ENCODE measurements at places on chromosomes 7 and 10.

DNA sequence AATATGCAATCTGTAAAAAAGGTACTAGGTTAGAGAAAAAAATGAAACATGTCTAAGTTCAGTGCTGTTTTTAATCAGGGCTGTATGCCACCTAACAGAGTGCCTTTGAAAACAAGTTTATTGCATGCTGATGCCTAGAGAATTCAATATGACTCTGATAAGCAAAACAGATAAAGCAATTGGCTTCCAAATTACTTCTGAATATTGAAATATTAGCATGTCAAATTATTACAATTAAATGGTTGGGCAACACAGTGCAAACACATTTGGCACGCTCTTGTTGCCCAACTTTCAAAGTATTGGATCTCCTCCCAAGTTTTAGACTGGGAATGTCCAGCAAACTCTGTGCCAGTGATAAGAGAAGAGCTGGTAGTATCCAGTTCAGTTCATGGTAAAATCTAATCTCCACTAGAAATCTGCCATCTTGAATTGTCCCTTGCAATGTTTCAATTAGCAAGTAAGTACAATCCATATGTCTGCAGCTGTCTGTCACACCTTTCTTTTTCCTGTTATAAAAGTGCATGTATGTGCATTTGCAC, 65.2 kb upstream of the FAM133B start:
- no peak for DNase-seq

DNA sequence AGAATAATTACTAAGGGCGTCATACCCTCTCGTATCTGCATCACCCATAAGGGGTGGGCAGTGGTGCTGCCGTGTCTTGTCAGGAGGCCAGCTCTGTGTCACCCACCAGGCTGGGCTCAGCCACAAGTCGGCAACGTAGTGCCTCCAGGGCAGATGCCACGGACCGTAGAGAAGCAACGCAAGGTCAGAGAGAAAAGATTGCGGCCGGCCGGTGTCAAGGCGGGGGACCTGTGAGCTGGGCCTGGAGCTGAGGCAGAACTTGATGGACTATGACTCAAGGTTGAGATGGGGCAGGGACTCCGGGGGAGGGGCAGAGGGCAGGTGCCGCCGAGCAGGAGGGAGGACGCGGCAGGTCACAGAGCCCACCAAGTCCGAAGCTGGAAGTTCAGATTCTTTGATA, 29.5 kb downstream of the FOXK1 start:
- no peak for DNase-seq

DNA sequence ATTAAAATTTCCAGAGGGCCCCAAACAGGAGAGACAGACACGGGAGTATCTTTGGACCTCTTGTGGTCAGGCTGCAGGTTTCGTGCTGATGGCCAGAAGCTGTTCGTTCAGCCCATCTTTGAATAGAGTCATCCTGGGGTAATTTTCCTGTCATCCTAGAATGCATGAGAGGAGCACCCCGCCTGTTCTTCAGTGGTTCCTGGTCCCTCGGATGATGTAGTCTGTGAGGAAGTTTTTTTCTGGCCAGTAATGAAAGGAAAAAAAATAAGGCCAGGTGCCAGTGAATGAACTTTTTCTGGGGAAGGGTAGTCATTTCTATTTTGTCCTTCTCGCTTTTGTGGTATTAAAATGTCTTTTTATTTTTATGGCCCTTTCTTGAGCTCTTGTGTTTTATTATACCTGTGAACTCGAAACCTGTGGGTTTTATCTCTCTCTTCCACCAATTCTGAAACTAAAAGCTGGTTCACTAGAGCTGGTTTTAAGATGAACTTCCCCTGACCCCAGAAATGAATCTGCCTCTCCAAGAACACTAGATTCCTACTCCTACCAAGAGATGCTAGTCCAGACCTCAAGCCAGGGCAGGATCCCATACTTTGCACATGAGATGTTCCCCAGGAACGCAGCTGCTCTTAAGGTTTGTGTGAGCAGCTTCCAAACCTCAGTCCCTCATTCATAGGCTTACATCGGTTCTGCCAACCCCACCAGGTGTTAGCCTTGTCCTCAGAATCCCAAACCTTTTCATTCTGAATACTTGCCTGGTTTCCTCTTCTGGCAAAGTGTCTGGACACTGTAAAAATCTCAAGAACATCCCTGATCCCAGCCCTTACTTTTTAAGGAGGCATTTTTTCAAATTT, 15.4 kb upstream of the MEST start:
- DNase-seq, result no peak

DNA sequence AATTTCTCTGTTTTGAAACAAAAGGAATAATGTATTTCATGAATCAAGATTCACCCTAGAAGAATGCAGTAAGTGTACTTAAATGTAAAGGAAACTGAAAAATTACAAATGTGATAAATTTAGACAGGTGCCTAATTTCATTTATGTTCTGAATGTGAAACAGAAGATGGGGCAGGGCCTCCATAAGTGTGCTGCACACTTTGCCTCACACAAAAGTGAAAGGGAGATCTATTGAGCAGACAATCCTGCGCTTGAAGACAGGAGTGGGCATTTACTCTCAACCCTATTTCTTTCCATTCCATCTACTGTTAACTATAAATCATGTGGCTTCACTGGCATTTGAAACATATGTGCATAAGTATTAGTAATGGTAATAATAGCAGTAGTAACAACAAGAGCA, 36.2 kb downstream of the GNG11 start:
- DNase-seq, result no peak

DNA sequence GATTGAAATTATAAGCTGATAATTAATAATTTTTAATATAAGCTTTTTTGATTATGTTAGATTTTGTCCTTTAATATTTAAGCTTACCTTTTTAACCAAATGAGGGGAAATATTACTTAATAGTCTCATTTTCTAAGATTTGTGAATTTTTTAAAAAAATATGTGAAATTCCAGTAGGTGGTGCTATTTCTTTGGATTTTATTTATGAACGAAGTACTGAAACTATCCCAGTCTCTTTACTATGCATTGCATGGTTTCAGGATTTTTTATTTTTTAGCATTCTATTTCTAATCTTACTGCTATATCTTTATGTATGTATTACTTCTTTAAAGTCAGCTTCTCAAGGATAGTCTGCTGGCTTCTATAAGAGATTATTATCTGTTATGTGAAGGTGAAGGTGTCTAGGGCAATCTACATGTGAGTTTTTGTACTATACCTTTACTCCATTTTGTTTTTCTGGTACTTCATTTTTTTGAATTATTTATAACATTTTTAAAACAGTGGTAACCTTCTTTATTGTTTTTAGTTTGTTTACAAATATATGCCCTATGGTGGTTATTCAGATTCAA, 78.3 kb downstream of the ATRNL1 start:
- no peak for DNase-seq

DNA sequence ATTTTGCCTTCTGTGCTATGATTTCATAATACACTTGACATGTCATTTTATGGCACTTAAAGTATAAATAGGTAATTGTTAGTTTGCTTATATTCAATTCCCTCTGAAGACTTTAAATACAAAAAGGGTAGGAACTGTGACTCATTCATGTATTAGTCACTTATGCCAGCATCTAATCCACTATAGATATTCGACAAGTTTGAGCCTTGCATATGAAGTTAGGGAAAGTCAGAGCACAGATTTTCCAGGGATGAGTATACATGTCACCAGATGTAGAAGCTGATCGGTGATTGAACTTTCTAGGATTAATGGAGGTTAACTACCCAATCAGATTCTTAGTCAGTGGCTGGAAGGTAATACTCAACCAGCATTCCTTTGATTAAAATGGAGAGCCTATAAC, 1321.5 kb downstream of the XPNPEP1 start:
- no peak for DNase-seq

DNA sequence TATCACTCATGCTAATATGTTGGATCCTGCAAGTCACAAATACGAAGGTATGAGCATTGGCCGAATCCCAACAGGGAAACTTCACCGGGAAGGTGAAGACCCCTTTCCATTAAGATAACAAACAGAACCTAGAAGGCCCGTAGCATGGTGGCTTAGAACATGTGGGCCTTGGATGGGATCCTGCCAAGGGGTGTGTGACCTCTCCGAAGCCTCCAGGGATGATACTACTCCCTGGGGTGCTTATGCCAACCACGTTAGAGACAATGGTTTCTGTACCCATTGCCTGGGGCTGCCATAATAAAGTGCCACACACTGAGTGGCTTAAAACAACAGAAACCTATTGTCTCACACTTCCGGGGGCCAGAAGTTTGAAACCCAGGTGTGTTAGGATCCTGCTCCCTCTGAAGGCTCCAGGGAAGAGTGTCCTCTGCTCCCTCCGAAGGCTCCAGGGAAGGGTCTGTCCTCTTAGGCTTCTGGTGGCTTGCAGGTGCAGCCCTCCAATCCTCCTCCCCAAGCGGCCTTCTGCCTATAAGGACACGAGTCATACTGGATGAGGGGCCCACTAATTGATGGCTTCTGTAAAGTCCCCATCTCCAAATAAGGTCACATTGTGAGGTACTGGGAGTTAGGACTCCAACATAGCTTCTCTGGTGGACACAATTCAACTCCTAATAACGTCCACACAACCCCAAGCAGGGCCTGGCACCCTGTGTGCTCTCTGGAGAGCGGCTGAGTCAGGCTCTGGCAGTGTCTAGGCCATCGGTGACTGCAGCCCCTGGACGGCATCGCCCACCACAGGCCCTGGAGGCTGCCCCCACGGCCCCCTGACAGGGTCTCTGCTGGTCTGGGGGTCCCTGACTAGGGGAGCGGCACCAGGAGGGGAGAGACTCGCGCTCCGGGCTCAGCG, 992 bp upstream of the MGMT start:
- no peak for DNase-seq

DNA sequence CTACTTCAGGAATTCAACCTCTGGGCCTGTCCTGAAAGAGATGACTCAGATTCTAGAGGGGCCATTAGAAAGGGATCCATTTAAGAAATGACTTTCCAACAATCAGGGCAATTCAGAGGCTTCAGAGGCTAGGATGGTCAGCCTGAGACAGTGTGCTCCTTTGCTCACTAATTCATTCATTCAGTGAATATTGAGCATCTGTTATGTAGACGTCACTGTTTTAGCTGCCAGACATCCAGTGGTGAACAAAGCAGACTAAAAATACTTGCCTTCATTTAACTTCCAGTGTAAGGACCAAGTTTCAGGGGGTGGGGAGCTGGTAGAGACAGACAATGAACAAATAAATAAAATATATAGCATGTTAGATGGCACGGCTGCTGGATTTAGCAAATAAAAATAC, 1.6 kb downstream of the KIAA1217 start:
- no peak for DNase-seq

DNA sequence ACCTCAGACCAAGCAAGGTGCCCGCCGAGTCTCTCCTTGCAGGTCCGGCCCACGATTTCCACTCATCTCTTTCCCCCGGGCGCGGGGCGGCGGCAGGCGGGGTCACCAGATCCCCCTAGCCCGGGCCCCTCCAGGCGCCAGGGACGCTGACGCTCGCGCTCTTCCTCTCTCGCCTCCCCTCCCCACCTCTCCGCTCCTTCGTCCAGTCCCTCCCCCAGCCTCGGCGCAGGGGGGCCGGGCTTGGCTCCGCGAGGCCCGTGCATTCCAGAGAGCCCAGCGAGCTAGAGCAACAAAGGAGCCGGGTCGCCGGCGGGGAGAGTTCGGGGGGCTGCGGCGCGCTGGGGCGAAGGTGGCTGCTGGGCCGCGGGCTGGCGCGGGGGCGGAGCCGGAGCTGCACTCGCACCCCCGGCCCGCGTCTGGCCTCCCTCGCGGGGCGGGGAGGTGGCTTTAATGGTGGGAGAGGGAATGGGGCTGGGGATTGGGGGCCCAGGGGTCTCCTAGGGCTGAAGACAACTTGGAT, at the start of gene SMO:
Gene SMO (plus strand): TSS at position 262 of the 520 bp plus-strand sequence. CDS start 519 bp downstream, outside the sequence.
- DNase-seq, result peak; percentile 46

- DNase-seq, result peak; percentile 51
These were observed 1.7 kb downstream of the ABCC2 start for GRCh38 chr10:99784016-99784726.

GRCh38 chr10:123417414-123417813, 248.7 kb upstream of the GPR26 start:
- no peak for DNase-seq

DNA sequence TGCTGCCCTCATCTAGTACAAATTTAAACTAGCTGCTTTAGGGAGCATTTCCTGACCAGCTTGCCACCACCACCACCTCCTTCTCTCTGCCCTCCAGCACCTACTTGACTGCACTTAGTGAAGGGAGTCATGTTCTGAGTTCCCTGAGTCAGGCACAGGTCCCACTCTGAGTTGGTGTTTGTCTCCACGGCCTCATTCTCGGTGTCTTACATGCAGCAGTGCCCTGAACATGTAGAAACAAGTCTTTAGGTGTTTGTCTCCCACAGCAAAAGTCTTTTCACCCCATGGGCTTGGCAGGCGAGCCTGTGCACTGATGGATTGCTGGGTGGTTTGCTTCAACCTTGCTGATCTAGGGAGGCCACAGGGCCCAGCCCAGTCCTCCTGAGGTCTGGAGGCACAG, 16.9 kb downstream of the TSPAN14 start:
- DNase-seq, result no peak

DNA sequence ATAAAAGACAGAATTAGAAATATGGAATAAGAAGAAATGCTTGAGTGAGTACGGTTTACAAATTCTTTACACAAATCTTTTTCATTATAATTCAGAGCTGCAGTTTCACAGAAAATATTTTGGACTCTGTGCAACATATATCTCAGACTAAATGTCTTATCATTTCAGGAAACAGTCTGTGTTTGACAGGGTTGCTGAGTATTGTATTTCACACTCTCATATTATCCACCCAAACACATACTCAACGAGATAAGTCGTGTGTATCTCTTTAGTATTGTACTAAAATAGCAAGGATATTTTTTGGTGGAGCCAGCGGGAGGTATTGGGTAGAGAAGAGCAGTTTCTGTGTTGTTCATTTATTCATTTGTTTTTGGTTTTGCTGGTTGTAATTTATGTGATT, 39.0 kb upstream of the SLC39A12 start:
- no peak for DNase-seq

DNA sequence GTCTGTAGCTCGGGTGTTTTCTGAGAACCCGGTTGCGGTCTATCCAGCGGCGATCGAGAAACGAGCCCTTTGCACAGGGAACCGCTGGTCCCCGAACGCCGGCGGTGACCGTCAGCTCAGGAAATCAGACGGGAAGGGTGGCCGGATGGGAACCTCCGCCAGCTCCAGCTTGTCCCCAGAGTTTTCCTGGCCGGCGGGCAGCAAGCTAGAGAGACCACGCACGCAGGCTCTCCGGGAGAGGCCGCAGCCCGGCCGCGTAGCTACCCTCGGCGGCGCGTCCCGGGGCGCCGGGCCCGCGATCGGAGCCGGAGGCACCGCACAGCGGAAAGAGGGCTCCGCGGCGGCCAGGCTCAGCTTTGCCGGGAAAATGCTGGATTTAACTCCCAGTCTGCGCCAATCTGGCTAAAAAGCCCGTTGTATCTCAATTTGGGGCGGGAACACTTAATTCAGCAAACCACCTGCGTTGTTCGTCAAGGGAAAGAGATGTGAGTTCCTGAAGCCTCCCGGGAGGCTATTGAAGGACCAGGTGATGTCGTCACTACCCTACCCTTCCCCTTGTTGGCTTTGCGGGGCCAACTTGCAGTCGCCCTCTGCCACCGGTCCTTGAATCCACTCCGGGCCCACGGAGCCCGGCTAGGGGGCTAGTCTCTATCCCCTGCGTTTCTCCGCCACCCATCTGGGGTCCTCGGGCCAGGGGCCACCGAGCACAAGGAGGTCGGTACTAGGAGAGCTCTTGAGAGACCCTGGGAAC, 859 bp upstream of the CH25H start:
- DNase-seq, result no peak
